ENCODE measurements at places on chromosomes 11 and 22.

GRCh38 chr22:42957958-42958357 lies 57.0 kb downstream of the PACSIN2 start:
- no peak for DNase-seq

GRCh38 chr11:72321381-72321996 lies 77.5 kb upstream of the PHOX2A start:
- DNase-seq, result peak; percentile 81

DNA sequence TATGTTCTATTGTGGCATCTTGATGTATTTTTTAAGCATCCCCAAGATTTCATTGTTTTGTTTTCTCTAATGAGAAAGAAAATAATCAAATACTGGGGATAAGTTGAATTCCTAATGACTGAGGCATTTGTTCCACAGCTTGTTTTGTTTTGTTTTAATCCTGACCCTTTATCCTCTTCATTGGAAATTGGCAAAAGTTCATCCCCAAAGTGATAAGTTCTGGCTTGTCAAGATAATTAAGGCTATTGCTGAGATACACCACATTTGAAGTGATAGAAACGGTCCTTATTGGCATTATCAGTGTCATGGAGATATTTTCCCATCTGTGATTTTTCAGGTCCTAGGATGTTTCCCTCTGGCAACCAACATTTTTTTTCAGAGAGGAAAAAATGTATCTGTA lies 65.0 kb downstream of the SLC36A4 start:
- no peak for DNase-seq

DNA sequence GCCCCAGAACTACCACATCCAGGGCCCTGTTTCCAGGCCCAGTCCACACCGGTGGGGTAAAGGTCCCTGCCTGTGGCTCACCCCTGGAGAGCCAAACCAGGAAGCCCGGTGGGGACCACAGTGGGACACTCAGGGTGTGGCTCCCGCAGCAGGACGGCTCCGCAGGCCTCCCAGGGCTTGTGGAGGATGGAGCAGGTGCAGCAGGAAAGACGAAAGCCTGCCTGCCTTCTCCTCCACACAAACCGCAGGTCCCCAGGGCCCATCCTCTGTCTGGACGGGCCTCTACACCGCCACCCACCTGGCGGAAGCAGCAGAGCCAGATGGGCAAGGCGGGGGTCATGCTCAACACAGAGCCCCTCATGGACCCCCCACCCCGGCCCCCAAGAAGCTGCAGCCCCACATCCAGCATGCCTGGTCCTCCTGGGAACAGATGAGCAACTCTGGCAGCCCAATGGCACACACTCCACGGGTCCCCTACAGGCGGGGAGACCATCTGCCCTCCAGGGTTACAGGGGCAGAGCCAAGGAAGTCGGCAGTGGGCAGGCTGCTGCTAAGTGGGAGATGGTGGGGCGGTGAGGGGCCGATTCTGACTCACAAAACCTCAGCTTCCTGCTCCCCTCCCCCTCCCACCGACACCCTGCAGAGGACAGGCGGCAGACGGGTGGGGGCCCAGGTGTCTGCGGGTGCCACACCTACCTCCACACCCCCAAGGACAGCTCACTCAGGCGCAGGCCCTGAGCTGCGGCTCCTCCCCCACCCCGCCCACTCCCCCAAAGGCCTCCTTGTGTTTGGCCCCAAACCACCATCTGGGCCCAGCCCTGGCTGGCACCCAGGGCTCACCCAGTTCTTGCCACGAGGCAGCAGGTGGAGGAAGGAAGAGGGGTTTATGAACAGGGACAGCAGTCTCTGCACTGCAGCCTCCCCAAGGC lies 5.2 kb downstream of the SBF1 start:
- peak; percentile 86 for DNase-seq

- peak; percentile 75 for DNase-seq
Observed at GRCh38 chr22:30251711-30252110, 5.2 kb upstream of the LIF start.

DNA sequence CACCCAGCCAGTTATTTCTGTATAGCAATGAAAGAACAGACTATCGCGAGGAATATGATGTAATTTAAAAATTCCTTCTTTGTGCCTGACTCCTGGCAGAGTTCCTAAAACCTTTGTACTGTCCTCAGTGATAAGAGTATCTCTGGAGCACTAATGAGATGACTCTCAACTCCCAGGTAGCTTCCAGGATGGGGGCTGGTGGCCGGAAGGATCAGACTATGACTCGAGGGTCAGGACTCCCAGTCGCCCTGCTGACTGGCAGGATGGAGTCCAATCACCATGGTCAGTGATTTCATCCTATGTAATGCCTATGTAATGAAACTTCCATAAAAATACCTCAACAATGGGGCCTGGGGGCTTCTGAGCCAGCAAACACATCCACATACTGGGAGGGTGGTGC lies 135.1 kb downstream of the SHANK2 start:
- peak; percentile 14 for DNase-seq

DNA sequence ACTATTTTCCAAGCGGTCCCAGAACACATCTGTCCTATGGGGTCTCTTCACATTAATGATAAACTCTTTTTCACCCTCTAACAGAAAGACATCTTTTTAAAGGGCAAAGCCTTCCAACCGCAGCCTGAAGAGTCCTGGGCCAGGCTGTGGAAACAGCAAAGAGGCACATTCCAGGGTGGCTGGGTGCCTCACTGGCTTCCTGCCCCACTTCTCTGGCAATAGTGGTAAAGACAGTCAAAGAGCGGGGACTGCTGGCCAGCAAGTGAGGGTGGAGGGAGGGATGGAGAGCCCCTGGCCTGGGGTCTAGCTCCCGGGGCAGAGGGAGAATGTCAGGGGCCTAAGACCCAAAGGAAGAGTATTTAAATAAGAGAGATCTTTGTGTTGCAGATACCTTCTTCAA lies 10.2 kb upstream of the CHST1 start:
- no peak for DNase-seq
